CD4-positive, alpha-beta T cell treated with Interleukin-15 for 1 hour (primary cell): ENCODE measurements at places on chromosomes 2 and 18.
A peak's percentile ranks its signal among the peaks of the same experiment; 100 is the strongest.

DNA sequence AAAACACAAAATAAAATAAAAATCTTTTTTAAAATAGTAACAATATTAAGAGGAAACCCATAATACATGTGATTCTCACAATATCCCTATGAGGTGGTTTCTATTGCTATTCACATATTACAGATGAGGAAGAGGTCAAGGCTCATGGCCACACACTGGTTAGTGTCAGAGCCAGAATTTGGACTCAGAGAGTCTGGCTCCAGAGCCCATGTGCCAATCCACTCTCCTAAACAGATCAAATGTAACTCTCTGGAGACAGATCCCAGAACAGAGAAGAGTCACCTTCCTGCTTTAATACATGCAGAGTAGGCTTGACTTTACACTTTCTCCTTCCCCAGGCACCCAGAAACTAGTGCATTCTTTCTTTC, 10.1 kb upstream of the SLC11A1 start:
- no peak for DNase-seq

- DNase-seq, result no peak
Measured at GRCh38 chr2:4217737-4218136, 514.4 kb downstream of the DCDC2C start.

- no peak for DNase-seq
Measured at GRCh38 chr18:32295604-32296003, 105.8 kb downstream of the MEP1B start.

DNA sequence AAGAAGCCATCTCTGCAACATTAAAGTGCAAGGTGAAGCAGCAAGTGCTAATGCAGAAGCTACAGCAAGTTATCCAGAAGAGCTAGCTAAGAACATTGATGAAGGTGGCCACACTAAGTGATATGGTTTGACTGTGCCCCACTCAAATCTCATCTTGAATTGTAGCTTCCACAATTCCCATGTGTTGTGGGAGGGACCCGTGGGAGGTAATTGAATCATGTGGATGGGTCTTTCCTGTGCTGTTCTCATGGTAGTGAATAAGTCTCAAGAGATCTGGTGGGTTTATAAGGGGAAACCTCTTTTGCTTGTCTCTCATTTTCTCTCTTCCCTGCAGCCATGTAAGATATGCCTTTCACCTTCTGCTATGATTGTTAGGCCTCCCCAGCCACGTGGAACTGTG, 11.4 kb downstream of the RDH14 start:
- no peak for DNase-seq

DNA sequence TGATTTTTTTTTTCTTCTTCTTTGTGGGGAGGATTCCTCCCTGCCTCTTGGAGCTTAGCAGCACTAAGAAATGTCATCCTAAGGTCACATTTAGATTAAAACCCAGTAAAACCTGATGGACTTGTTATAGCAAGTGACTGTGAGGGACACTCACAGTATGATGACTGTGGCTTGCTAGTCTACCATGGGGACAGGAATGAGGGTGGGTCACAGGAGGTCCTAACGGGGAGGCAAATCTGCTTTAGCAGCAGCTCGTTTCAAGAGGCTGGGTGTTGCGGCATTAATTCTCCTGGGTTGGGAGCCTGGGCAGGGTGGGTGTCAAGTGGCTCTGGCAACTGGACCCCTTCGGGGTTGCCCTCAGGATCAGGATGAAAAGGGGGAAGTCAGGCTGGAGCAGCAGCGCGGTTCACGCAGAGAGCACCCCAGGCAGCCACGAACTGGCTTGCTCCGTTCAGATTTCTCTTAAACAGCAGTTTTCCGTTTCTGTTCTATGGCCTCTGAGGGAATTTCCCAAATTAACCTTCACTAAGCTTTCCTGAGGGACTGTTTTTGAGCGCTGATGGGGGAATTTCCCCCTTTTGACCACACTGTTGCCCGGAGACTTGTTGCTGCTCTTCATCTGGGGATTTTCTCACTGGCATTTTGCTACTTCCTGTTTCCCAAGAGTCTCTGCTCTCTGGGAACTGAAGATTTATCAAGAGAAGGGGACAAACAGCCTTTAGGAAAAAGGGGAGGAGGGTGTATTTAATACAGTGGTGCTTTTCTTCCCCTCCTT, 59.8 kb upstream of the PELI1 start:
- DNase-seq, result peak; percentile 76

DNA sequence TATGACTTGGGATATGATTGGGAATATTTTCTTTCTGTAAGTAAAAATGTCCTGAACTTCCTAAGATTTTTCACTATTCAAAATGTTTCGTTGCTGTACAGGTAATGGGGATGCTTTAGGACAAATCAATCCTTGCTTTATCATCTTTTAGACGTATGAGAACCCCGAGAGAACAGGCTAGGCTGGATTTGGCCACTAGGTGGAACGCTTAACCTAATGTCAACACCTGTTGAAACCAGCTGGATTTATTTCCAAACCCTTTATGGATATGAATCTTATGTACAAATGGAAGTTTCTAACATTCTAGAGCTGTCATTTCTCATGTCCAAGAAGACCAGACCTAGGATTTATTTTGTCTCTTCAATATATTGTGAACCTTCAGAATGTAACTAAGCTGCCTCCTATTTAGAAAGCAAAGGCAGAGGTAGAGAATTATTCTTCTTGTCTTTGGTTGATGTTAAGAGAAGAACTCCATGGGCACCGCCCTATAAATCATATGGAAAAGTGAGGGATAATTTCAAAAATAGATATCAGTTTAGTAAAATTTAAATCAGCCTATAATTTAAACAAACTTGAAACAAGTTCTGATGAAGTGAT, 96.7 kb downstream of the PMAIP1 start:
- DNase-seq, result no peak

GRCh38 chr2:120310136-120310535, 35.8 kb upstream of the INHBB start:
- DNase-seq, result no peak

- no peak for DNase-seq
Measured at GRCh38 chr2:128389388-128390086, 70.9 kb upstream of the HS6ST1 start.

- DNase-seq, result no peak
Measured at GRCh38 chr2:11655495-11655894, 14.5 kb downstream of the NTSR2 start.

GRCh38 chr2:189116087-189116486, 63.5 kb downstream of the COL5A2 start:
- no peak for DNase-seq

DNA sequence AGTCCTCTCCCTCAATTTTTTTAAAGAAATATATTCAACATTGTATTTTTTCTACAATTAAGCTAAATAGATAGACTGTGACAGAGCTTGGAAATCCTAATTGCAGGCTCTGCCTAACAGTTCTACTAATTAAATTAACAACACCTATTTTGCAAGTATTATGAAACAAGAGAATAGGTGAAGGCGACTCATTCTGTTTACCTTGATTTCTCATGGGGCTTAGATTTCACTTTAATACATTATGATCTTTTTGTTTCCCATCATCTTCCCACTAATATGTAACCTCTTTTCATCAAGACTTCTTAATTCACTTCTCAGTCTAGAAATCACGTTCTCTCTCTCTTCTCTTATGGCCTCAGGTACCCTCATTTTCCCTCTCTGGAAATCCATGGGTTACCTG, 42.7 kb upstream of the TANK start:
- DNase-seq, result no peak

- no peak for DNase-seq
Measured at GRCh38 chr18:2683055-2683454, 27.5 kb downstream of the SMCHD1 start.

- no peak for DNase-seq
Measured at GRCh38 chr2:179428649-179429048, 164.0 kb upstream of the SESTD1 start.

DNA sequence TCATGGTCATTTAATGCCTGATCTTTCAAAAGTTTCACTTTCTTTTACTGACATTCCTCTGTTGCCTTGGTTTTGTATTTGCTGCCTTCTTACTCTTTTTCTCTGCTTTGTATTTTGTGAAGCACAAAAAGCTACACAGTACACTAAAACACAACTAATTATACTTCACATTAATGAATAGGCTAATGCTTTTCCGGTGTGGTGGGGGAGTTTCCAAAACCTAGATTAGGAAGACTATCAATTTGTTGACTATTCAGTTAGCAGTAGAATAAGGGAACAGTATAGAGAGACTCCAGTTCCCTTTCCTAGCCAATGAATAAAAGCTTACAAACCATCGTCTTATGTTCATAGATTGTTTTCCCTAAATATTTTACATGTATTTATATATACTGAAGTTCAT, 468.3 kb downstream of the SPAG16 start:
- DNase-seq, result no peak

DNA sequence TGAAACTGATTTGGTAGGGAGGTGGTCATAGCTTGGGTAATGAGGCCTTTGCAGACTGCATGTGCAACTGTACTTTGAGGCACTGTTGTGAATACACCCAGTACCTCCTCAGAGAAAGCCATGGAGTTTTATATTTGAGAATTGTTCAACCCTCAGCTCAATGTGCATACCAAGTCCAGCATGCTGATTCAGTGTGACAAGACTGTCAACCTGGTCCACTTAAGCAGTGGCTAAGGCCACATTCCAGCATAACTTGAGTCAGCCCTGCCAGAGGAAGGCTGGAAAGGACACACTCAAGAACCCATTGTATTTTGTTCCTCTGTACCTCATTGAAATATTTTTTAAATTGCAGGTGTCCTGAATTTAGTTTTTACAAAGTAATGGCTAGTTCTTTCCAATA, 121.8 kb upstream of the HNMT start:
- DNase-seq, result no peak

DNA sequence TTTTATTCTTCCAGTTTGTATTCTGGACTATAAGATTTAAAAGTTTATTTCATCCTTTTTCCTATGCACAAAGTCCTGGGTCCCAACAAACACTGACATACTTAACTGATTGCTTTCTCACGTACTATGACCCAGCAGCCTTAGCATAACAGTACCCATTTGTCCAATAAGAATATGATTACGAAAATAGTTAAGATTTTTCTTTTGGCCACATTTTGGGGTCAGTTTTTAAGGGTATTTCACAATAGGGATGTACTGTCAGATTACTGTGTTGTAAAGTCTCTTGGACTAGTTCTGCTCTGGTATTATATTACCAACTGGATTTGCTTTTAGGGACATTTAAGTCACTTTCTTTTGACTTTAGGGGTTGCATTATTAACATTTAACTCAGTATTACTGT, 46.1 kb downstream of the TTC39C start:
- DNase-seq, result no peak

- DNase-seq, result no peak
Measured at GRCh38 chr18:26394047-26394654, 154.2 kb downstream of the KCTD1 start.

- DNase-seq, result no peak
Measured at GRCh38 chr18:7630731-7631442, 63.8 kb downstream of the PTPRM start.

- DNase-seq, result no peak
Measured at GRCh38 chr2:241351640-241352031, 4.4 kb upstream of the FARP2 start.

- no peak for DNase-seq
Measured at GRCh38 chr2:239328351-239329191, 72.2 kb downstream of the HDAC4 start.

- DNase-seq, result no peak
Measured at GRCh38 chr18:54229421-54230059, 5.1 kb upstream of the MBD2 start.

DNA sequence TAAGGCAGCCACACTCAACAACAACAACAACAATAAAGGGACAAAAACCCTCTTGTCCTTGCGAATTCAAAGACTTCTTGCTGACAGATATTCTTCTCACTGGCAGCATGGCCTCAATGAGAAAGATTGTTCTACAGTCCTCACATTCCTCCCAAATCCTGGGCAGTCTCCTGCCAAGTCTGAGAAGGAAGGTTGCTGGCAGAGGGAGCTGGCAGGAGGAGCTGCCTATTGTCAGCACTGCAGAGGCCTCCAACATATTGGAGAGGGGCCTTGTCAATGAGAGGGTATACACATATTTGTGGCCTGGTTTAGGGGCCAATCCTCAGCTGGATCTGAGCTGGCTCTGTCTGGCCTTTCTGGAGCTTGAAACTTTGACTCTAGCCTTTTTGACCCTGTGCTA, 63.5 kb downstream of the LAMA3 start:
- no peak for DNase-seq

GRCh38 chr2:181683518-181684453, 3.5 kb upstream of the NEUROD1 start:
- no peak for DNase-seq

- no peak for DNase-seq
Measured at GRCh38 chr2:118095610-118096009, 7.3 kb downstream of the INSIG2 start.
